ENCODE measurements at places on chromosomes 11 and 22. TPM values are rescaled to one million over a fixed set of nuclear protein-coding genes. Genes with fewer than 3 reads are reported as not detected.

DNA sequence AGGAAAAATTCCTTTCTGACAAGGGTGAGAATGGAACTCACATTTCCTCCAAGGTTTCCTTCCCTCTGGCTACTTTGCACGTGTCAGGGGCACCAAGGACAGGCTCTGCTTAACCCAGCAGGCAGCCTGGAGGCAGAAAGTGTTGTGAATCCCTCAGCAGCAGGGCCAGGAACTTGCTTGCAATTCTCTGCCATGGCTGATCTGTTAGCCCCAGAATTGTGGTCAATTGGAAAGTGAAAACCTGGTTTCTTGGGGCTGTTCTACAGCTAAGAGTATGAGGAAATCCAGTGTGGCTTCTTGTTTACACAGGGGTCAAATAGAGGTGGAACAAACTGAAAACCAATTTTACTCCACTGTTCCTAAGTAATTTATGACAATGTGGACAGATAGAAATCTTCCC is 38.3 kb upstream of the CEP295 start:
- DNase-seq = no peak

GRCh38 chr11:66316849-66317251 is at the start of gene CD248:
TSS of gene CD248 (minus strand) at chr11:66317044. CDS start at chr11:66317027, 17 bp downstream.
- peak; percentile 95 for DNase-seq

The NAP1L4 gene
- 97.3 TPM for total RNA-seq

- no peak for DNase-seq
Observed at GRCh38 chr11:102305352-102306047, 11.8 kb upstream of the BIRC3 start.

GRCh38 chr11:56624661-56625110 is 10.0 kb upstream of the OR5M1 start:
- DNase-seq = peak; percentile 11

The SMTNL1 gene
- 143 TPM for total RNA-seq

Data from muscle of leg (tissue), 16 donors.